Activated T-cell treated with anti-CD3 and anti-CD28 coated beads, Interleukin-2, amount 50 U/mL, for 72 hours (primary cell): ENCODE measurements at places on chromosomes 3 and 15.

DNA sequence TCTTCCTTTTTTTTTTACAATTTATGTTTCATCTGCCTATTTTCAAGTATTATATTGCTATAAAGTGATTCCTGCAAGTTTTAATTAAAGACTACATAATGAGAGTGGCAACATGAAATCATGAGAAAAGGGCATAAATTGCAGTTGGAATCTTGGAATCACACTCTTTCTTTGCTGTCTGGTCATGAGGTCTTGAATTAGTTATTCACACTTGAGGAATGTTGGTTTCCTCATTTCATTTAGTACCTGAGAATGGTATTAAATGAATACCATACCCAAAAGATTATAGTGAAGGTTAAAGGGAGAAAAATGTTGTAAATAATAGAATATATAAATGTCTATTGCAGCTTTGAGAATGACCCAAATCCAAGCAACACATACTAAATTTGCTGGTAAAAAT is 25.8 kb upstream of the CNTN3 start:
- no peak for DNase-seq

GRCh38 chr15:93920204-93920603 is 311.2 kb upstream of the MCTP2 start:
- DNase-seq, result no peak

- DNase-seq, result no peak
Measured at GRCh38 chr3:124395584-124396338, 334.5 kb upstream of the UMPS start.

- DNase-seq, result no peak
Measured at GRCh38 chr3:141313093-141313683, 55.1 kb upstream of the ZBTB38 start.

- DNase-seq, result peak; percentile 47
Measured at GRCh38 chr3:32414522-32415202, 23.0 kb downstream of the CMTM7 start.

DNA sequence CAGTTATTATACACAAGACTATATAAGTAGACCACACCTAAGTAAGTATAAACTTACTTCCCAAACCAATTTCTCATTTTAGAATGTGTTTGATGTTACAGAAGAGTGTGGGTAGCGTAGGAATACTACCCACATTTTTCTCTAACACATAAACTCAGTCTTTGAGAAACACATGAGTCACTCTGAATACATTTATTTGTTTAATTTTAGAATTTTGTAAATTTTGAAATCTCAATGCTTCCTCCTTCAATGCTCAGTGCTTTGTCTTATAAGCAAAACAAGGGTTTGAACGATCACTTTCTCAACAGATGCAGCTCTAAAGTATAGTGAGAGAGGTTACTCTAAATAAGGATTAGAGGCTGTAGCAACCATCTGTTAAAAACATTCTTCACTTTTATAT is 700.8 kb downstream of the SI start:
- no peak for DNase-seq

DNA sequence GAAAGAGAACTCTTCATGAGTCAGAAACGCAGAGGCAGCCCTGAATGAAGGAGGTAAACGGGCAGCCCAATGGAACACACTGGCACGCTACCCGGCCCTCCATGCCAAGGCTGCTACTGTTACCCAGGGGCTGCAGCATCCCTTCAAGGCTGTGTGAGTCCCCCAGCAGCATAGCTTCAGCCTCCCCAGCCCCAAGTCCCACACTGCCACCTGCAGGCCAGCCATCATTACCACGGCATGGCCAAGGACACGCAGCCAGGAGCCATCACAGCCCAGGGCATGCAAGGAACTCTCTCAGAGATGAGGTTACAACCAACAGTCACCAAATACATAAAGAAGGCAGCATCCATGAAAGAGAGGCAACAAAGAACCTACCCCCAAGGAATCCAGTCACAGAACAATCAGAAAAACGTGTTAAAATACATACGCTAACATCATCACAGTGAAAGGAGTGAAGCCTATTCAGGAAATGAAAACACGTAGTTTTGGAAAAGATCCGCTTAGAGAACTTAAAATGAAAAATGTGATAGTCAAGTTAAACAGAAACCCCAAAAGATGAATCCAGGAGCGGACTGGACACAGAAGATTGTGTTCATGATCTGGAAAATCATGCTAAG is 22.4 kb downstream of the PLA2G4F start:
- DNase-seq, result peak; percentile 77

- no peak for DNase-seq
Measured at GRCh38 chr3:45776301-45776595, 20.1 kb downstream of the SLC6A20 start.

- no peak for DNase-seq
Measured at GRCh38 chr15:31993062-31993461, 37.3 kb upstream of the CHRNA7 start.

DNA sequence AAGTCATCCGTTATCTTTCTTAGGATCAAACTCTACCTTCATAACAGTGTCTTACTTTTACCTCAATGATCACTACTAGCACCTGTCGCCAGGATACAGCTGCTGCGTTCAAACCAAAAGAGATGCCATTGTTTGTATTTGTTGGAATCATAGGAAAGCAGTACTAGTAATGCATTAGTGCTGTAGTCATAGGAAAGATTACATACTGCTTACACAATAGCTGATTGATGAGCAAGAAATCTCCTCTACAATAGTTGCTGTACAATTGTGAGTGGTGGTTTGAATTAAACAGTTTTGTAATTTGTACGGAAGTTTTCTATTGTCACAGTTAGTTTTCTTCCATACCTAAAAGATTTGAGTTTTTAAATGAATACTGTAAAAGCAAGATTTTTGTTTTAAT is 21.4 kb downstream of the ACAP2 start:
- no peak for DNase-seq

GRCh38 chr3:138367911-138368310 is 19.5 kb downstream of the MRAS start:
- no peak for DNase-seq

DNA sequence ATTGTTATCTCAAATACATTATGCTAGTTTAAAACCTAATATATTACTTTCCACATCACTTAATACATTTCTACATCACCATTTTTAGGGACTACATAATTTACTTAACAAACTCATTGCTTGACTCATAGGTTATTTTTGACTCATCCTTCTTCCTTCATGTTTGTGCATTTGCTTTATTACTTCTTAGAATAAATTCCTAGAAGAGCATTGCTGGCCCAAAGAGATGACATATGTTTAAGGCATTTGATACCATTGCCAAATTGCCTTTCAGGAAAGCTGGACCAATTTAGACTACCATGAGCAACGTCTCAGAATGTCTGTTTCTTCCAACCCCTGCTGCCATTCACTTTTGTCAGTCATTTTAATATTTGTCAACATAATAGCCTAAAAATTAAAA is 905.8 kb downstream of the IGSF11 start:
- no peak for DNase-seq

GRCh38 chr3:2354702-2355101 is 256.0 kb downstream of the CNTN4 start:
- no peak for DNase-seq

DNA sequence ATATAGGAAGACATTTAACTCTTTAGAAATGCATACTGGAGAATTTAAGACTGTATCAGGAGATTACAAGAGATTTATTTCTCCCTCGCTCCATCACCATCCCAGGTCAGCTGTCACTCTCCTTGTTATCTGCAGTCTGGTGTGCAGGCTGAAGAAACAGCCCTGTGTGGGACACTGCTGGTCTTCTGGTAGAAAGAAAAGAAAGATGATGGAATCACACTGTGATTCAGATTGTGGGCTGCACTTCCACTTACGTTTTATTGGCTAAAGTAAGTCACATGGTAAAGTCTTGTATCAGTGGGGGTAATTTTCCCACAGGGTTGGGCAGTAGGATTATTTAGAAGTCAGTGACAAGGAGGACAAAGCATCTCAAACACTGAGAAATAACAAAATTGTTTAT is 18.1 kb upstream of the ATP1B3 start:
- DNase-seq, result no peak

DNA sequence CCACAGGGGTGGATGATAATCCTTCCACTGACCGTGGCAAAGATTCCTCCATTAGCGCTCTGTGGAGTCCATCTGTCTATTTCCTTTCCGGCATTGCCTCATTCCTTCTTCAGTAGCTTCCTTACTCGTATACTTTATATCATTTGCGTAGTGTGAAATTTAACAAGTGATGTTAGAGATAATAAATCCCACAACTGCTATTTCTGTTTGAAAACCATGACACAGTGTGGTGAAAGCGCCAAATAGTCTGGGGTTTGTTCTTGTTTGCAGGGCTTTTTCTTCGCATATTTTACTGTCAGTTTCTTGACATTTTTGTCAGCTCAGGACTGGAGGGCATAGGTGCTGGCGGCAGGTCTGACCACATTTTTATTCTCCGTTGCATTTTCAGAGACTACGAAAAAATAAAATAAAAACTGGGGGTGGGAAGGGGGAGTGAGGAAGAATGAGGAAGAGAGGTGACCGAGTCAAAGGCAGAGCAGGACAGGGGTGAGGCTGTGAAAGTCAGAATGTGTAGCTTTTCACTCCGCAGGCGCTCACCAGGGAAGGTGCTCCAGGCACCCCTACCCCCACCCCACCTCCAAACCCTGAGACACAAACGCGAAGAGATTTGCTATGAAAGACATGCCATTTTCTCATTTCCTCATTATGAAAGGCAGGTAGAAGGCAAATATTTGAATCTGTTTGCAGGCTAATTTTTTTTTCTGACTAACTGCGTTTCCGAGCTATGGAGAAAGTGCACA is 965.0 kb downstream of the MCTP2 start:
- no peak for DNase-seq

DNA sequence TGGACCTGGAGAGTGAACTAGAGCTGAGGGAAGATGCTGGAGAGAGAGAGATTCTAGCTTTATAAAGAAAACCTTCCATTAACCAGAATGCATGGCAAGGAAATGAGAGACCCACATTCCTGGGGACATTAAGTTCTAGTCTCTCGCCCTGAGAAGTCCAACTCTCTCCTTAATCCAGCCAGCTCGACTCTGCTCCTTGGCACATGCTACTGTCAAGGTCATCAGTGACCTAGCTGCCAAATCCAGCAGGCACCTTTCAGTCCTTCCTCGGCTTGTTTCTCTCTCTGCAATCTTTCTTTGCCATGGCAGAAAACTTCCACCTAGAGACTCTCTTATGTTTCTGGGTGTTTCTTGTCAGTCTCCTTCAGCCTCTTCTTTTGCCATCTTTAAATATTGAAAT is 40.3 kb downstream of the DGKG start:
- no peak for DNase-seq
